IMR-90 (cell line): ENCODE measurements at places on chromosomes 6 and 20. TPM values are rescaled to one million over a fixed set of nuclear protein-coding genes. Genes with fewer than 3 reads are reported as not detected.
A peak's percentile ranks its signal among the peaks of the same experiment; 100 is the strongest.

The GLP1R gene
- total RNA-seq = not detected in 2 replicates

The TAPBP gene
- 12.5 and 13.1 TPM in 2 replicates for total RNA-seq

The BEND6 gene
- total RNA-seq = 9.7 and 10.6 TPM in 2 replicates

The SGK2 gene
- under 0.01 TPM in 1 of 2 replicates, not detected in the other for total RNA-seq

The C6orf118 gene
- total RNA-seq = not detected in 2 replicates

The MLN gene
- not detected in 2 replicates for total RNA-seq

The SLC17A1 gene
- total RNA-seq = not detected in 2 replicates

The BFSP1 gene
- total RNA-seq = 1.9 and 2.0 TPM in 2 replicates

The KHDC3L gene
- total RNA-seq = not detected in 2 replicates

The SLC9A8 gene
- total RNA-seq = 3.6 and 5.0 TPM in 2 replicates

The HLA-DQB2 gene
- not detected in 2 replicates for total RNA-seq

The PIM1 gene
- 6.1 and 7.2 TPM in 2 replicates for total RNA-seq

DNA sequence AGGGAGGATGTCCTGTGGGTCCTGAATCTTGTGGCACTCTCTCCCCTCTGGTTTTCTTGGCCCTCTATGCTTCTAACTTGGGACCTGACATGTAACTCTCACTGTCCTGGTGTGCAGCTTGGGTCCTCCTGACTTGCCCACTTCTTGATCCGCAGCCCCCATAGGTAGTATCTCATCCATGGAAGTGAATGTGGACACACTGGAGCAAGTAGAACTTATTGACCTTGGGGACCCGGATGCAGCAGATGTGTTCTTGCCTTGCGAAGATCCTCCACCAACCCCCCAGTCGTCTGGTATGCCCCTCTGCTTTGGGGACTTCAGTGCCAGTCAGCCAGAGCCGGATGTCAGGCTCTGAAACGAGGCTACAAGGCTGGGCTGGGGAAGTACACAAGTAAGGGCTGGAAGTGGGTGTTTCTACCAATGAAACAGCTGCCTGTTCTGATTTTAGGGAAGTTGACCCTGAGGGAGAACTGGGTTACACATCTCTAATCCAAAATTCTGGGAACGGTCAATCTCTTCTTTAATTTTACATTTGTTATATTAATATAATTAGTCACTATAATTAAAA lies 641 bp downstream of the DBNDD2 start:
- DNase-seq = no peak

GRCh38 chr6:53311586-53311935 lies 37.2 kb downstream of the ELOVL5 start:
- DNase-seq = no peak

DNA sequence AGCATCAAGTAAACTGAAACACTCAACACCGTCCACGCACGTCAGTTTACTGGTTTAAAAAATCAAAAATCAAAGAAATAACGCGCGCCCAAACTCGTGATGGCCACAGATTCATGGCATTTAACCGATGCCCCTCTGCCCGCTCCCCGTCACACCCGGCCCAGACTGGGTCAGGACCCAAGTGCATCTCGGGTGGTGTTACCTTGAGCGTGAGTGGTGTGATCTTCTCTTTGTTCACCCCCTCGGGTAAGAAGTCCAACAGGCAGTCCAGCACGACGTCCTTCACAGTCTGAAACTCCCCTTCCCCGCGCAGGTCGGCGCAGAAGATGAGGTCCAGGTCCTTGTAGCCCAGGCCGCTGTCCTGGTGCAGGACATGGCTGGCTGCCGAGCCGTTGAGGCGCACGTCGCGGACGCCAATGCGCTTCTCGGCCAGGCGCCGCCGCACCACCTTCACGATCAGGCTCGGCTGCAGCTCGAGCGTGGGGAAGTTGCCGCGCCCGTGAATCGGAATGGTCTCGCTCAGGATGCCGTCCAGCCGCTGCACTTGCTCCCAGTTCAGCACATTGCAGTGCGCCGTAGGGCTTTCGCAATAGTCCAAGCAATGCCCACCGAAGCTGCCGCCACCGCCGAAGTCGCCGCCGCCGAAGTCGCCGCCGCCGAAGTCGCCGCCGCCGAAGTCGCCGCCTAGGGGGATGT lies 945 bp downstream of the TENT5A start:
- DNase-seq = peak; percentile 38

GRCh38 chr20:20888266-20888656 lies 175.8 kb upstream of the RALGAPA2 start:
- no peak for DNase-seq

GRCh38 chr6:168358842-168359420 lies 39.4 kb upstream of the DACT2 start:
- DNase-seq = no peak

DNA sequence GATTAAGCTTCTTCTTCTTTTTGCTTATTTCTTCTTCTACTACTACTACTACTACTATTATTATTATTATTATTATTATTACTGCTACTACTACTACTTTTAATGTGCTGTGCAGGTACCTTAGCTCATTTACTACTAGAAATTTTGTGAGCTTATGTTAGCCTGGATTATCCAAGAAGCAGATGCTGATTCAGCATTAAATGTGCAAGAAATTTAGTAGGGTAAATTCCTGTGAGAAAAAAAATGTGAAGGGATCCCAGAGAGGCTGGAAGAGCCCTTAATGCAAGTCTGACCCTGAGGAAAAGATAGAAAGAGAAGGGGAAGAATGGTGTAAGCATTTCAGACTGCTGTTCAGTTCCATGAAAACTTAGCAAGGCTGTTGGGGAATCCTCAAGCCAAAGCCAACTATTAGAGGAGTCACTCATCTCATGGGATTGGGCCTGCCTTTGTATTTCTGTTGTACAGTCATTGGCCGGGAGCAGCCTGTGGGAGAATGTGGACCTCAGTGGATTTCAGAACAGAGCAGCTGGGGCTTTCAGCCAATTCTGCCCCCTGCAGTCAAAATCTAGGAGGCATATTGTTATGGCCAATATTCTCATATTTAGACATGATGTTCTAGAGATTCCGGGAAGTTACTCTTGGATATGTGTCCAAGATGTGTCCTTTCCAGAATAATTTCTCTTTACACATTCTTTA lies 37.2 kb upstream of the TSPYL1 start:
- no peak for DNase-seq

DNA sequence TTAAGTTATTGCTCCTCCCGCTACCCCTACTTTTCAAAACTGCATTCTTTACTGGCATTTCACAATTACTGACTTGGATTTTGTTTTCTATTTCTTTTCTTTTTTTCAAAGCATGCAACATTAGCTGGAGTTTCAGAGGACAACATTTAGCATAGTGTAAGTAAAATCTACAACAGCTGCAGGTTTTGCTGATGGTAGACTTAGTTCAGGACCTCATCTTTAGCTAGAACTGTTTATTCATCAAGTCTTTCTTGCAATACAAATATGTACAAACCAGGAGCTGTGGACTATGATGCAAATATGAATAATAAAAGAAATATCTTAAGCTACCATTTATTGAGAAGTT lies 728 bp upstream of the CEP162 start:
- DNase-seq = no peak

DNA sequence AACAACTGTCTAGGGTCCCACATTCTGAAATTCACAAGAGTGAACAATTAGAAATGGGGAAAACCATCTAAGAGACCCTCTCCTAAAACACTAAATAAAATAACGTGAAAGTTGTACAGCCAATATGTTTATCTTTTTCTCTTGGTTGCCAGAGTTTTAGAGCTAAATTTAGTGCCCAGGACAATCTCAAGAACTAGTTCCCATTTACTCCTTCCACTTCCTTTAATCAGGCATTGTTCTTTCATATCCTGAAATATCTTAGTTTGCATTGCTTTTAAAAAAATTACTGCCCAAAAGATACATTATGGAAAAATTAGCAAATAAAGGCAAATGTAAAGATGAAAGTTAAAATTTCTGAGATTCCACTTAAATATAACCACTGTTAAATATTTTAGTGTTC lies 33.1 kb upstream of the UBR2 start:
- no peak for DNase-seq

DNA sequence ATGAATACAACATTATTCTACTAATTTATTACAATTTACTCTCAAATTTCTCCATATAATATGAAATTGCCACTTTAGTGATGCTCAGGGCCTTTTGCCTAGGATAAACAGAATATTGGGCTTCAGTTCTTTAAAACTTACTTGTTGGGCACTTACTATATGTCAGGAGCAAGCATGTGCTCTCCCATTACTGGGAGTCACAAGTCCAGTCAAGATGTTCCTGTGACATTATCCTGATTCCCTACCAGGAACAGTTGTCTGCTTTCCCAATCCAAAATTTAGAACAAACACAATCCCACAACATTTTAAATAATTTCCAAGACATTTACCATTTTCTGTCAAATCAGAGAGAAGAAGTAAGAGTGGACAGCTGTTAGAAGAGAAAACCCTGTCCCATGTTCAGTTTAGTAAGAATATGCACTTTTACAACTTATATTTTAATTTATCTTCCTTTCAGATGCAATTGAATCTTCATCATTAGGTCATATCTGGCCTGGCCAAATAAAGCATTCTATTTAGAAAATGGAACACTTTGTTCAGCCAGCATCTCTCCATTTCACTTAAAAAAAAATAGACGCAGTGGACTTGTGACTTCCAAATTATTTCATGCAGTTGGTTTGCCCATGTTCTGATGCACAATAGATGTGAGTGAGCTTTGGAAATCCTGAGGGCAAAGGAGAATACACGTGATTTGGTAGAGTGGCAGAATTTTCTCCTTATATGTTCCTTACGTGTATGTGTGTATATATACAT lies 159.8 kb downstream of the CLIC5 start:
- DNase-seq = no peak

DNA sequence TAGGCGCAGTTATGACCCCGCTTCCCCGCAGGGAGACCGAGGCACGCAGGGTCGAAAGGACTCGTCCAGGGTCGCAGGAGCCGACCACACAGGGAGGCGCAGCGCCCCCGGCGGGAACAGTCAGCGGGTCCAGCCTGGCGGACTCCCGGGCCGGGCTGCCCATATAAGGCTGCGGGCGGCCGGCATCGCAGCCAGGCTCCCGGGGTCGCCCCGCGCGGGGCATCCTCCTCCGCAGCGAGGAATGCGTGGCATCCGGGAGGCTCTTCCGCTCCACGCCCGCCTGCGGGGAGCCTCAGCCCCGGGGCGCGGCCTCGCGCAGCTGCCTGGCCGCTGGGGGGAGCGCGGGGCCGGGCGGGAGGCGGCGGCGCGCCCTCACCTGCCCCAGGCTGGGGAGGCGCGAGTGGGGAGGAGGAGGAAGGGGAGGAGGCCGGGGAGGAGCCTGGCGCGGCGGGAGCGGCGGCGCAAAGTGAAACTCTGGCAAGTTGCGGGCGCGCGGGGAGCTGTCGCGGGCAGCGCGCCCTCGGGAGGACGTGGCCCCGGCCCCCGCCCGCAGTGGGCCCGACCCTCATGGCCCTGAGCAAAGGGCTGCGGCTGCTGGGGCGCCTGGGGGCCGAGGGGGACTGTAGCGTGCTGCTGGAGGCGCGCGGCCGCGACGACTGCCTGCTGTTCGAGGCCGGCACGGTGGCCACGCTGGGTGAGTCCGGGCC lies at the start of gene SYNJ2:
TSS of gene SYNJ2 (plus strand) at position 469 of the 707 bp plus-strand sequence. CDS start at position 568, 99 bp downstream.
- peak; percentile 83 for DNase-seq

DNA sequence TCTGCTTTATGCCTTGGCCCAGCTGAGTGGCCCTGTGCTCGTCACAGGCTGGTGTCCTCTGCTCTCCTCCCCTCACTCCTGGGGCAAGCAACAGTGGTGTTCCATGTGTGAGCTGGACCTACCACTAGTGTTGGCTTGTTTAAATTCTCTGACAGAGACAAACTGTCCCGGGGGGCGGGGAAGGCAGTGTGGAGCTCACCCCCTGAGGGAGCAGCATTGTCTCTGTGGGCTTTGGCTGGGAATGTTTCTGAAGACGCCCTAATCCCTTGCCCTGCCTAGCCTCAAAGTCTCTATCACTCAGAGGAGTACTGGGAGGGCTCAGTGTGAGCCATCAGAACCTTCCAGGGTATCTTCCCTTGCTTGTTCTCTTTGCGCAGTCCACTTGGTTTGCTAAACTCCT lies 5.2 kb upstream of the VEGFA start:
- DNase-seq = no peak

DNA sequence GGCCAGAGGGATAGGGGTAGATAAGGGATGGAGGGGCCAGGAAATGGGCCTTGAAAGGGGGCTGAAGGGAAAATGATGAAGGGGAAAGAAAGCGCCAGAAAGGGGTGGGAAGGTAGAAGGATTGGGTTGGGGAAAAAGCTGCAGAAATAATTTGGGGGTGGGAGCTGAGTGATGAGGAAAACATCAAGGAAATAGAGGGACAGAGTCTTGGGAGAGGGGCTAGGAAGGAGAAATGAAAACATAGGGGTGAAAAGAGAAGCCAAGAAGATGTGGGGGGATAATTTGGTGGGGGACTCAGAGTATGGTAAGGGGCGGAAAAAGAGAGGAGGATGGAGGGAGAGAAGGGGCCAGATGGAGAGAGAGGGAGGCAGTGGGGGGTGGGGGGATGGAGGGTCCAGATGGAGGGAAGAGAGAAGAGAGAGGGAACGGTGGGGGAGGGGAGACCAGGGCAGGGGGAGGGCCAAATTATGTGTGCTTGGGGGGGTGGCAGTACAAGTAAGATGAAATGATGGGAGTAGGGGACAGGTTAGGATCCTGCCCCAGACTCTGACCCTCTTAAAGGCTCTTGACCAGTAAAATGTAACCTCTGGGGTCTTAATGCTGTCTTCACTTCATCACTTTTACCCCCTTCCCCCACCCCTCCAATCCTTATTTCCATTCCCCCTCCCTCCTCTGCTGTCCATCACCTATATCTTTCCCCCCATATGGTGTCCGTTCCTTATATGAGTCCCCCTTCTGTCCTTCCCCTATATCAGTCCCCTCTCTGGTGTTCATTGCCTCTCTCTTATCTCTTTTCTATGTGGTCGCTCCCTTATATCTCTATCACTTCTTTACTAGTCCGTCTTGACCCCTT lies 852 bp downstream of the SYNGAP1 start:
- no peak for DNase-seq

GRCh38 chr20:63080411-63080810 lies 73.6 kb upstream of the BHLHE23 start:
- DNase-seq = no peak

DNA sequence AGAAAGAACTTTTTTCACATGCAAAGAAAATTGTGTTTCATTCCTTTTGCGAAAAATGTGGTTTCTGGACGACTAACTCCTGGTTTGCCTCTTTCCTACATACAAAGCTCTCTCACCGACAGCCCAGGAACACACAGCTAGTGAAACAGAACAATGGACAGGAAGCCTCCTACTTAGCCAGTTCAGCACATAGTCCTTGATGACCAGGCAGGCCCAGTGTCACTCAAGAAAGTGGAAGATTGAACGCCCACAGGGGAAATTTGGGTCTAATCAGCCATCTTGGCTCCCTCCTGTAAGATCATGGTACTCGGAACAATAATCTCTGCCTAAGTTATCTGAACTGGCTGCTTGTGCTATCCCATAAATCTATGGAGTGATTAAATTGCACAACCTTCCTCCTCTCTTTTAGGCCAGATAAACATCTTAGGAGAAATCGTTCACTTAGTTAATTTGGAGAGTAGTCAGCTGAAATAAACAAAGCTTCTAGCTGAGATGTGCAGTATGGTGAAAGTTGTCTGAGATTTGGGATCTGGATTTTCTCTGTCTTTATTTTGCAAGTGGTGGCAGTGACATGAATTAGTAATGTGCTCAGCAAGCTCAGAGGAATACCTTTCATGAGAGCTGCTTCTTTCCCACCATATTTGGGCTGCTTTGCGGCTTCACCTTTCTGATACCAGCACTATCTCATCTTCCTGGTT lies 147.0 kb downstream of the MTFR2 start:
- DNase-seq = peak; percentile 51
